ENCODE measurements at places on chromosomes 11 and 22.

GRCh38 chr22:27752771-27753170 lies 48.8 kb downstream of the MN1 start:
- peak; percentile 67 for DNase-seq

DNA sequence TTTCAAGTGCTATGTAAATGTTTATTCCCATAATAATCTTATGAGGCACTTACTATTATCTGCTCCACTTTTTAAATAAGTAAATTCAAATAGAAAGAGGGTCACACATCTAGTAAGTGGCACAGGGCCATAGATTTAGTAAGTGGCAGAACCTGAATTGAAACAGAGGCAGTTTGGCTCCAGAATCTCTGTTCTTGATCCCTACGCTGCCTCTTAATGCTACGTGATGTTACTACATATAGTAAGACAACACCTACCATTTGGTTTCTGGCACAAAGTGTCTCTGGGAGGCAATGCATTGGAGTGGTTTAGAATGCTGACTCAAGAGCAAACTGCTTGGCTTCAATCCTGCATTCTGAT lies 1018.3 kb downstream of the DLG2 start:
- no peak for DNase-seq

GRCh38 chr22:37672206-37672919 lies 3.1 kb upstream of the LGALS1 start:
- DNase-seq: no peak

- no peak for DNase-seq
These were observed 14.7 kb upstream of the MAPK1 start for GRCh38 chr22:21881841-21882753.

GRCh38 chr11:131875611-131876010 lies 505.2 kb downstream of the NTM start:
- no peak for DNase-seq

- no peak for DNase-seq
These were observed 6.7 kb upstream of the RTN4RL2 start for GRCh38 chr11:57453543-57454177.

DNA sequence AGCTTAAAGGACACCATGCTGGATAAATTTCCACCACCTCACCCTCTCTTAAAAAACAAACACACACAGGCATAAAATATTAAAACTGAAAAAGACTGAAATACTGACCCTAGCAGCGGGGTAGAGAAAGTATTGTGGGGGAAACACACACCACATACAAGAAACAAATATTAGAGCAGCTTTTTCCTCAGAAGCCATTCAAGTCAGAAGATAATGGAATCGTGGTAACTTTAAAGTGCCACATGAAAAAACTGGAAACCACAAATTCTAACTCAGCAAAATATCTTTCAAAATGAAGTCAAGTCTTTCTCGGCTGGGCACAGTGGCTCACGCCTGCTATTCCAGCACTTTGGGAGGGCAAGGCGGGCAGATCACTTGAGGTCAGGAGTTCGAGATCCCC lies 223.2 kb downstream of the DYNC2H1 start:
- no peak for DNase-seq

DNA sequence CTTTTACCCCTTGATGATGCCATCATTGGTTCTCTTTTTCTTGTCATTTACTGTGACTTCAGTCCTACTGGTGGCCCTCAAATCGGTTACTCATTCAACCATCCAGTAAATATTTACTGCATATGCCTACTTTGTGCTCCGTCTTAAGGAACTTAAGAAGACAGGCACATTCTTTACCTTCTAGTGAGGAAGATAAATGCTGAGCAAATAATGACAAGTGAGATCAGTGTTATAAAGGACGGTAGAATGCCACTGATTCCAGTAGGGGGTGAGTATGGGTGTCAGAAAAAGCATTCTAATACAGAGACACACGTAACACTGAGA lies 1.6 kb downstream of the ANKRD42 start:
- no peak for DNase-seq

DNA sequence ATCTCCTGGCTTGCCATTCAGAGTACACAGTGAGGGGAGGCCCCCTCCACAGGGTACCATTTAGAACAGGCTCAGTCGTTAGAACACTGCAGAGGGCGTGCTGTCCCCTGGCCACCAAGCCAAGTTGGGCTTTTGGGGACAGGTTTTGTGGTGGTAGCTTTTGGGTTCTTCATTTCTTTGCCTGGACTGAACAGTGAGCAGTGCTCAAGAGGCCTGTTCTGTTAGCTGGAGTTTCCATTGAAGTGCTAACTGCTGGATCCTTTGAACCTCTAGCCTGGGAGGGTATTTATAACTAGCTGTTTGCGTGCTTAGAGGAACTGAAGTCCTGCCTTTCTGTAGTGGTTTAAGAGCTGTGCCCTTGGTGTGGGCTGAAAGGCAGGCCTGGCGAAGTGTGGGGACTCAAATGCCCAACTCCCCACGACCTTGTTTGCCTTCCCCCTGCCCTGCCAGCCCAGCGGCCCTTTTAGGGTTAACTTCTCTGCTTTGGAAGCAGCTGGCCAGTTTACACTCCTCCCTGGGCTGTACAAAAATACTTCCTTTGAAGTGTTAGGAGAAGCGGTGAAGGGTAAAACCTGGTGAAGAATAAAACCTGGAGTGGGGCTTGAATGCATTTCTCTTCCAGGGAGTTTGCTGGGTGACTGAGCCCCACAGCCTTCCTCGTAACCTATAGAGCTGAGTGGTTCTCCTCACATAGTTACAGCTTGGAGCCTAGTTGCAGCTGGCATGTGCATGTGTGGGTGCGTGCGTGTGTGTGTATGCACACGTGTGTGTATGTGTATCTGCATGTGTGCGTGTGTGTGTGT lies 34.6 kb downstream of the ZNRF3 start:
- peak; percentile 54 for DNase-seq

Data from D341Med (cell line).